Fibroblast of skin of scalp (primary cell): ENCODE measurements at places on chromosomes 1 and 21.

GRCh38 chr1:4000811-4001251, 100.8 kb upstream of the C1orf174 start:
- no peak for DNase-seq

- peak; percentile 43 for DNase-seq
These were observed 412.4 kb downstream of the DISC1 start for GRCh38 chr1:232038706-232039677.

DNA sequence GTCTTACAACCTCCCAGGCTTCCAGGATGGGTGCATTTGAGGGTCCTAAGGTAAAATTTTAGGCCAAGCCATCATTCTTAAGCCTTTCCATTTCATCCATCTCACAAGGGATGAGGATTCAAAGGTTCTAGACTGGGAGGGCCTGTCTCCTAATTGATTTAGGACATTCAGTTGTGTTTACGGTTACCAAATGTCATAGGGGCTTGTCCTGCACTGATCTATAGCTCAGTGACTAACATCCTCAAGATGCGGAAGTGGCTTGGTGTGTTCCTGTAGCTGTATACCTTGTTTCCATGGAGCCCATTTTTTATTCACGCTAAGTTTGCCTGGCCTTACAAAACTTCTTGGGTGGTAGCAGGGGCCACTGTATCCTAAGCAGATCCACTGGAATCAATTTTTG, 52.8 kb downstream of the DUSP10 start:
- no peak for DNase-seq

DNA sequence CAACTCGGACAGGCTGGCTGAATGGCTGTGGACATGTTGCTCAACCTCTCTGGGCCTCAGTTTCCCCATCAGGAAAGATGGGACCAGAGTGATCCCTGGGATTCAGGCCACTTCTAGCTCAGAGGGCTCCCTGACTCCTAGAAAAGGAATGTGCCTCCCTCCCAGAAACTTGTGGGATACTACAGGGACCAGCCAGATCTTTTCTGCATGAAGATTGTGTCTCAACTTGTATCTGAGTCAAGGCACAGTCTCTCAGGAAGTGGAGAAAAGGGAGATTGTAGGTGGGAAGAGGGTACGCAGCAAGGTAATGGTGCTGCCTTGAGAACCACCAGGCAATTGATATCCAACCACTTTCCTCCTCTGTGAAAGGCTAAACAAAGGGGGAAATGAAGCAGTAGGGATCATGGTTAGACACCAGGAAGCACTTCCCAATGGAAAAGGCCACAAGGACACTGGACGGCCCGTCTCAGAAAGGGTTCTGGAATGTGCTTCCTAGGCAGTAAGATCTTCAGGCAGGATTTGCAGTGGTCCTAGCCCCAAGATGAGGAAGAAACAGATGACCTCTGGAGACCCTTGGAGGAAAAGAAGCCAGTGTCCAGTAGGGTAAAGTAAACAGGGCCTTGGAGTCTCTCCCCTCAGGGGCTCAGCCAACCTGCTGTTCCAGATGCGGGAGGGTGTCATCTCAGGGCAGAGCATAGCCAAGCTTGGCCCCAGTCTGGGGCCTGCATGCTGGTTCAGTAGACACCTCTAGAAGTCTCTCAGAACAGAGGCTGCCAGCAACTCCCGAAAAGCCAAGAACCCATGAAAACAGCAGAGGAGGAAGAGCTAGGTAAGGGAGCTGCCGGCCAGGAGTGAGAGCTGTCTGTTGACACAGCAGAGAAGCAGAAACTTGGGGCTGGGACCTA, 16.8 kb downstream of the IFFO2 start:
- peak; percentile 60 for DNase-seq

DNA sequence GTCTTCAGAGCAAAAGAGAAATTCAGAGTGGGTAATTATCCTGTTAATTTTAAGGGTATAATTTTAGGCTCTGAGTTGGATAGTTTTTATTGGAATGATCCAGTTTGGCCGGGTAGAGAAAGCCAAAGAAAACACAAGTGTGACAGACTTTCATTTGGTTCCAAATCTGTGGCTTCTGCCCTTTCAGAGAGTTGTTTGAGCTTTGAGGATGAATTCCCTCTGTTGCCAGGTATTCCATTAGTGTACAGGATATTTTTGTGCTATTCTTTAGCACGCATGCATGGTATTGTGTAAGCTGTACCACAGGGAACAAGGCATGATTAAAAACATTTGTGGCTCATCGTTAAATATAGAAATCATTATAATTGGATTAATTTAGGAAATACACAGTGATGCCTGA, 384.4 kb downstream of the ADGRL2 start:
- no peak for DNase-seq
